NCI-H226 (cell line): ENCODE measurements at places on chromosomes 7 and 10.

- peak; percentile 15 for DNase-seq
Measured at GRCh38 chr7:148699024-148699781, 500 bp downstream of the CUL1 start.

DNA sequence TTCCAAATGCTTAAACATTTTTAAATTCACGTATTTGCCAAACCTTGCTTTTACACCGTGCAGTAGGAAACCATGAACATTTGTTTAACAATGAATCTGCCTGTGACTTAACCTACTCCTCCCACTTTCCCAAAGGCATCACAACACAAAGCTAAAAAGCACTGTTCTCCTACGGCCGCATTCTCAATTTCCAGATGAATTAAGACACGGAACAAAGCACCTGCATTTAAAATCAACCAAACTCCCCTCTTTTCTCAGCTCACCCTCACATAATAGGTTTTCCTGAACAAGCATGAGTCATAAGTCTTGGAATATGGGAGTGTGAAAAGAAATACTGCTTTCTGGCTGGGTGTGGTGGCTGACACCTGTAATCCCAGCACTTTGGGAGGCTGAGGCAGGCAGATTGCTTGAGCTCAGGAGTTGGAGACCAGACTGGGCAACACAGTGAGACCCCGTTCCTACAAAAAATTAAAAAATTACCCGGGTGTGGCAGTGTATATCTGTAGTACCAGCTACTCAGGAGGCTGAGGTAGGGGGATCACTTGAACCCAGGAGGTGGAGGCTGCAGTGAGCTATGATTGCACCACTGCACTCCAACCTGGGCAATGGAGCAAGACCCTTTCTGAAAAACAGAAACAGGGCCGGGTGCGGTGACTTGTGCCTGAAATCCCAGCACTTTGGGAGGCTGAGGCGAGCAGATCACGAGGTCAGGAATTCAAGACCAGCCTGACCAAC is 51.7 kb upstream of the CYTH3 start:
- no peak for DNase-seq

DNA sequence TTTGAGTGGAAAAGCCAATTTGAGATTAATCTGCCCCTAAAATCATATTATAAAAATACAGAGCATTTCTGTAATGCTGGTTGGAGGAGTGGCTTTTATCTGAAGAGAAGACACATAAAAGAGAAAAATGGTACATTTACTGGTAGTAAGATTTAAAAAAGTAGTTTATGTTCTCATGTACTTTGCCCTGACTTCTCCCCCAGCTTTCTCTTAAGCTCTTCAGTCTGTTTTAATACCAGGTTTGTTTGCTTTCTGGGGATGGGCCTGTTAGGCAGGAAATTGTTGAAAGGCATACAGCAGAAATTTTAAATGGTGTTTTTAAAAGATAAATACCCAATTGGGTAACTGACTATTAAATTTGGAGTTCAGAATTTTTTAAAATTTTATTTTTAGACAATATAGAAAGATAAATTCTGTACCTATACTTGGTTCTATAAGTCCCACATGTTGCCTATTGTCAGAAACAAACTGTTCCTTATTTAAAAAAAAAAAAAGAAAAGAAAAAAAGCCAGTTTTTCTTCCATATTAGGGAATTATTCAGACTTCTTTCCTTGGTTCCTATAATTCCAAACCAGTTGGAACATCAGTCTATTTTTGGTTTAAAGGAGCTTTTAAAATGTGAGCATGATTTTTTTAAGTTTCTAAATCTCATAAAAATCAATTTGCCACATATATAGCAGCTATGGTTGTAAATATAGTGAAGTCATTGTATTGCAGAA is 136.6 kb downstream of the ARID5B start:
- no peak for DNase-seq

- no peak for DNase-seq
Measured at GRCh38 chr7:117808341-117808757, 64.9 kb downstream of the CTTNBP2 start.
